ENCODE measurements at places on chromosomes 4 and X.

DNA sequence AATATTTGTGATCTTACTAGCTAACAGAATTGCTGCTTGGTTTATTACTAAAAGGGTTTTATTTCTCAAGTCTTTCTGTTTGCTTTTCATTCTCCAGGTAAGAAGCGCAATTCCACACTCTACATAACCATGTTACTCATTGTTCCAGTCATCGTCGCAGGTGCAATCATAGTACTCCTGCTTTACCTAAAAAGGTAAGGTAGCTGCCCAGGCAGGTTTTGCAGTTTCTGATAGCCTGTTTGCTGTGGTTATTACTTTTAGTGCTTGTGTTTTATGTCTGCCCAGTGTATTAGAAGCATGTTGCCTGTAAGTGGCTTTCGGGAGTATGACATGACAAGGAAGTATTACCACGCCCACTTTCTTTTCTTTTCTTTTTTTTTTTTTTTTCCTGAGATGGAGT is 46.4 kb downstream of the IL13RA1 start:
- no peak for DNase-seq

GRCh38 chr4:110042545-110043517 is 130.1 kb downstream of the EGF start:
- DNase-seq: no peak

GRCh38 chr4:85905761-85906160 is 430.8 kb downstream of the ARHGAP24 start:
- no peak for DNase-seq

GRCh38 chr4:16351161-16351560 is 124.9 kb upstream of the TAPT1 start:
- DNase-seq: no peak

GRCh38 chr4:56086073-56086541 is 137.4 kb downstream of the CEP135 start:
- peak; percentile 1 for DNase-seq

DNA sequence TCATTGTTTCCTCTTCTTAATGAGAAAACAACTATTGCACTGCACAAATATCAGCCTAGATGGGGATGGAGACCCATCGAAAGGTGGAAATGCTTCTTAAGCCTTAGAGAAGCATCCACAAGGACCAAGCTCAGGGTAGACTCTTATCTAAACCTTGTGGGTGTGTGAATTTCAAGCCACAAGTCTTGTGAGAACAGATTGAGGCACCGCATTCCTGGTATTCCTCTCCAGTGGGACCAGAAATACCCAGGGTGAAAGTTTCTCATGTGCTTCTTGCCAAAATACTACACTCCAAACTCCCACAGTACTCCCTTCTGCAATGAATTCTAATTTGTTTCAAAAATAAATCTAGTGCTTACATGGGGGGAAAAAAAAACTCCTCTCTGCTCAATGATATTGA is 375.6 kb downstream of the PDGFC start:
- DNase-seq: no peak

DNA sequence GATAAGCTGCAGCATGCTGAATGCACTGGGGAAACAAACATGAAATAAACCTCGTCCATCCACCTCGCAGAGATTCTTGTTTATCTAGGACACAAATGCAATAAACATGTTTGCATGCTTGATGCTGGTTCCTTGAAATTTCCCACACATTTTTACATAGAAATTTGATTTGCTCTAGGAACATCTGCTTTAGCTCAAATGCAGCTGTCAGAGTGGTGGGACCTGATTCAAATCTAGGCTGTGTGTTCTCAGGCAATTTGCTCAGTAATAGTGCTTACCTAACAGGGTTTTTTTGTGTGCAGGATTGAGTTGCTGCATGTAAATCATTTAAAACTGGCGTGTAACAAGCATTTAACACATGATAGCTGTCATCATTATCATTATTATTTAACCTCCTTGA is 293.1 kb downstream of the QDPR start:
- no peak for DNase-seq

- no peak for DNase-seq
These were observed 23.5 kb downstream of the OTC start for GRCh38 chrX:38375891-38376290.

GRCh38 chrX:39298821-39299220 is 497.6 kb downstream of the MID1IP1 start:
- DNase-seq: no peak

DNA sequence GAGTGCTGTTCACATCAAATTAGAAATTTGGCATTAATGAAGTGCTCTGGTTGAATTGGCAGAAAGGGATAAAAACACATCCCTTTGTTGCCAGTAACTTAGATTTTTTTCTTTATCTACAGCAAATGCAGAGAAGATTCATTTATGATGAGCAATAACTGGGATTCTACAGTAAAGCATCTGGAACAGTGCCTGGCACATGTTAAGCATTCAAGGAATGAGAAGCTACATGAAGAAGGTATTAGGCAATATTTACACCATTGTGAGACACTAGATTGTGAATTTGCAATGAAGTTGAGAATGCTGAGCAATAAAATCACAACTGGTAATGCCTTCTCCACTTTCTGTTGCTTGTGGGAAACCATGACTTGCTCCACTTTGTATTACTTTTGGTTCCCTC is 33.5 kb downstream of the PCDH19 start:
- DNase-seq: peak; percentile 28

DNA sequence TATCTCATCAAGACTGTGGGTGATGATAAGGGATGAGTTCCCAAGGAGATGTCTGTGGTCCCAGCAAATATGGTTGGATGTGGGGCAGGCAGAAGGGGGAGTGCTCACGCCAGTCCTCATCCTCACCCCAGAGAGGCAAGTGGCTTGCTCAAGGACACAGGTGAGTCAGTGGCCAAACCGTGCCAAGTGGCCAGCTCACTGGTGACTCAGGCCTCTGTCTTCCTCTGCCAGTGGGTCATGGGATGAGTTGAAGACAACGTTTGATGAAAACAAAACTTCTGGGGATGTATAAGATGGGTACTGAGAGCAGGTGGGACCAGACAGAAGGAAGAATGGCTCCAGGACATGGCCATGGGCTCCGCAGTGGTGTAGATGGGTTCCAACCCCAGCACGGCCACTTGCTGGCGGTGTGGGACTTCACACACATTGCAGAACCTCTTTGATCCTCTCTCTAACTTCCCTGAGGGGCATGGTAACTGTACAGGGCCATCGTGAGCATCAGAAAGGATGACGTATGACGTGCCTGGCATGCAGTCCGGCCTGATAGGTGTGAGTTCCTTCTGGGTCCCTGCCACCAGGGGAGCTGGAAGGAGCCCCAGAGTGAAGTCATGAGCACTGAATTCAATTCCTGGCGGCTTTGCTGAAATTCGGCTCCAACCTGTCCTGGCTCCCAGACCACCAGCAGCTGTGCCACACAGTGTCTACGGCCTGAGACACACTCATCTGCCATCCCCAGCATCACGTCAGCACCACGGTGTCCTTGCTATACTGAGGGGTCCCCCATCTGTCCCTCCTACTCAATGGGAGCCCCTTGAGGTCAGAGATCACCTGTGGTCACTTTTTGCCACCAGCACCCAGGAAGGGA is 41.3 kb upstream of the GPR78 start:
- DNase-seq: peak; percentile 12

DNA sequence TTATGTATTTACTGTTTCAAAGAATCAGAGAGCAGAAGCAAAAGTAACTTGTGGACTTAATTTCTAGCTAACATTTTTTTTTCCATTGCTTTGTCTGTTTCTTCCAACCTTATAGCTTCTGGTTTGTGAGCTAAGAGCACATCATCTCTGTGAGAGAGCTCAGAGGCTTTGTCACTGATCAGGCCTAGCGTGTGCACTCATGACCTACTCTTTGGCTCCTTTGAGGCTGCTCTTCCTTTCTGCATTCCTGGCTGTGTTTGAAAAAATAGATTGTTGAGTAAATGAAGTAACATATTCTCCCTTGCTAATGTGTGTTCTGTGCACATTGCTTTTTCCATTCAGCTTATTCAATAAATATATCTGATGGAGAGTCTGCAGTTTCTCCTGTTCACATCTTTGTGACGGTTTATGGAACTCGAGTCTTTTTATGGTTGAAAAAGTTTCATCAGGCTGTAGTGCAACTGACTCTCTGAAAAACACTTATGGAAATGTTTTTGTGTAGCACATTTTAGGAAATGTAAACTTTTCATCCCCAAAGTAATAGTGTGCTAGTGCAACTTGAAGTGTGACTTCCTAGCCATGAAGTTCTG is 133.0 kb downstream of the RAPGEF2 start:
- no peak for DNase-seq

GRCh38 chrX:44898411-44899221 is 25.6 kb downstream of the KDM6A start:
- no peak for DNase-seq

- no peak for DNase-seq
These were observed 14.2 kb downstream of the GRPR start for GRCh38 chrX:16137416-16138107.

- DNase-seq: peak; percentile 60
These were observed 49.6 kb downstream of the MAP7D2 start for GRCh38 chrX:20066968-20067708.

GRCh38 chr4:173417833-173418232 is 18.9 kb upstream of the SCRG1 start:
- no peak for DNase-seq

- no peak for DNase-seq
These were observed 26.9 kb upstream of the PPP2R3B start for GRCh38 chrX:413322-414201.

- DNase-seq: no peak
These were observed 17.8 kb downstream of the SMARCAD1 start for GRCh38 chr4:94225449-94225848.

DNA sequence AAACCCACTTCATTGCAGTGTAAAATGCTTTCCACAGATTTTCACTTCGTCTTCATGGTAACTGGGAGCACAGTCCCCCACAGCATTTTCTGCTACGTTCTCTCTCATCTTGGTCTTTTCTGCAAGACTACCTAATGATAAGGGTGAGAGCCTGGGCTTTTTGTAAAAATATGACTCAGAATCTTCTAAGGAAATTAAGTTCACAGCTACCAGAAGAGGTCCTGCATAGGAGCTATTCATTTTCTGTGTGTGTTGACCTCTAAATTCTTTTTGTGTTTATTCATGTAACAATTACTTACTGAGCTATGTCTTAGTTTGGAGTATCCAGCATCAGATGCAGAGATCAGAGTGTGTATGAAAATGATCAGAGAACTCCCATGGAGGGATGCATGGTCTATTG is 192.2 kb downstream of the CPEB2 start:
- DNase-seq: no peak

DNA sequence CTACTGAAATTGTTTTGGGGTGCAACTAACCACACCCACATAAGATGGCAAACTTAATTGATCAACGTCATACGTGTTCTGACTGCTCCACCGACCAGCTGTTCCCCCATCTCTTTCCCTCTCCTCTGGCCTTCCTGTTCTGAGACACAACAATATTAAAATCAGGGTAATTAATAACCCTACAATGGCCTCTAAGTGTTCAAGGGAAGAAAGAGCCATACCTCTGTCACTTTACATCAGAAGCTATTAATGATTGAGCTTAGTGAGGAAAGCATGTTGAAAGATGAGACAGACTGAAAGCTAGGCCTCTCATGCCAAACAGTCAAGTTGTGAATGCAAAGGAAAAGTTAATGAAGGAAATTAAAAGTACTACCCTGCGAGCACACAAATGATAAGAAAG is 173.9 kb upstream of the FTHL17 start:
- no peak for DNase-seq

GRCh38 chr4:11514779-11515419 is 86.2 kb upstream of the HS3ST1 start:
- no peak for DNase-seq

- DNase-seq: peak; percentile 43
These were observed 97.0 kb upstream of the PJA1 start for GRCh38 chrX:69262036-69262936.

DNA sequence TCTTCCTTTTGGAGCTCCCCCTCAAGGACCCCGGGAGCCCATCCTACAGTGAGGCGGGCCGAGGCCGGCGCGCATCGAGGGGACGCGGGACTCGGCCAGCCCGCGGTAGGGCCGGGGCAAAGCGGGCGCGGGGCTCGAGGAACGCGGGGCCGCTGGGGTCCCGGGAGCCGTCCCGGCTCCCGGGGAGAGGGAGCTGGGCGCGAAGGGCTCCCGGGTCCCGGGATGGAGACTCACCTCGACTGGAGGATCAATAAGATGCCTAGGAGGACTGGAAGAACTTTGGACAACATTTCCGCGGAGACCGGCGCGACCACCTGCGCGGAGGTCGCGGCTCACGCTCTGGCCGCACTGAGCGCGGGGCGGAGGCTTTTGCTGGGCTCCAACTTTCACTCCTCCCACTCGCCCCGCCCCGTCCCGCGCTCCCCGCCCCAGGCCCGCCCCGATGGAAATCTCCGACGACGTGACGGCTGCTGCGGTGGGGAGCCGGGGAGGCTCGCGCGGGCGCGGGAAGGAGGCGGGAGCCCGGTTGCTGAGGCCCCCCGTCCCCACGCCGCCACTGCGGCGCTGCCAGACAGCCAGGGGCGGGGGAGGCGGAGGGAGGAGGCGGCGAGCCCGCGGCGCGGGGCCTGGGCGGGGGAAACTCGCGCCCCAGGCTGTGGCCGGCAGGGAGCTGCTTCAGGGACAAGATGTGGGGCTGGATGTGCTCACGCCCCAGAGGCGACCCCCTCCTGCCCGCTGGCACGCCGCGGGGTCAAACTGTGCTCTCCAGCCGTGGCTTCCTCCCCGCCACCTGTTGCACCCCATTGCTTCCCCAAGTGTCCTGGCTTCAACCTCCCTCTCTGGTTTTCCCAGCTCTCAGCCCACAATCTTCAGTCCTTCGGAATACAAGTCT is at the start of gene GABRE:
Gene GABRE, minus strand, starts transcription at position 341 of the 892 bp plus-strand sequence. Its CDS starts 51 bp downstream, at position 290.
- no peak for DNase-seq

DNA sequence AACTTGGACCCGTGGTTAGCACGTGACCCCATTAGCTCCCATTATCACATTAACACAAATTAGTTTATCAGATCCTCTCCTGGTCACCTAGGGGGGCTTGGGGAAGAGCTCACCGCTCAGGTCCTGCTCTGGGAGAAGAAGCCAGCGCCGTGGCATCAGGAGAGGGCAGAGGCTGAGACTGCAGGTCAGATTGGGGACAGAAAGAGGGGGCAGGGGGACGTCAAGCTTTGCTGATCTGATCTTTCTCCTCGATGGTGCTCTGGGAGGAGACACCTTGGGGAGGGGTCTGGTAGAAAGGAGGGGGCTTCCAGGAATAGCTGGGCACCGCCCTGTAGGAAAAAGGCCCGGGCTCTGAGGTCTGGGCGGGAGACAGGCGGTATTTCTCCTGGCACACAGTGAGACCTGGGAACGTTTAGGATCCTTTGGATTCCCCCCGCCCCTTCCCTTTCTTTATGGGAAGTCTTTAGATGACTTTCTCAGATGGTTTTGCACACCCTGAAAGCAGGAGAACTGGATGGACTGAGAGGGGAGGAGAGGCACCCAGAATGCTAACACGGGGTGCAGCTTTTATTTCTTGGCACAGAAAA is 9.1 kb upstream of the ELF4 start:
- DNase-seq: no peak

DNA sequence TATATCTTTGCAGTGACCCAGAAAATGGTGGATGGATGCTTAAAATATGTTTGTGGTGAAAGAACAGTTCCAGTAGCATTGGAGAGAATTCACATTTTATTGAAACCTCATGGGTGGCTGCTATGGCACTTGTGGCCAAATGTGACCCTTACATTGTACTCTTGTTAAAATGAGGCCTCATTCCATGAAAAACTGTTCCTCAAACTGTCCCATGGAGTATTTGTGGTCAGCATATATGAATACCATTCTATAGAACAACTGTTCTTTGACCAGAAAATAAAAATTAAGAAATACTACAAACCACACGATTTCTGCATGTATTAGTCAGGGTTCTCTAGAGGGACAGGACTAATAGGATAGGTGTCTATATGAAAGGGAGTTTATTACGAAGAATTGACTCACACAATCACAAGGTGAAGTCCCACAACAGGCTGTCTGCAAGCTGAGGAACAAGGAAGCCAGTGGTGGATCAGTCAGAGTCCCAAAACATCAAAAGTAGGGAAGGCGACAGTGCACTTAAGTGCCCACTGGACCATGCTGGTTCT is 35.1 kb downstream of the GEMIN8 start:
- DNase-seq: no peak
